ENCODE measurements at places on chromosomes 7 and 10. TPM values are rescaled to one million over a fixed set of nuclear protein-coding genes. Genes with fewer than 3 reads are reported as not detected.

- H3K4me3 ChIP-seq, result no peak overlapping the region
- no peak overlapping the region for H3K27ac ChIP-seq
- no peaks in the 10 kb centered on the region for H3K4me1 ChIP-seq
- no peaks in the 10 kb centered on the region for H3K36me3 ChIP-seq
- no peak for DNase-seq
Observed at GRCh38 chr7:156082048-156083040, 270.1 kb upstream of the SHH start.

- H3K4me3 ChIP-seq, result no peak overlapping the region
- H3K27me3 ChIP-seq, result no peaks in the 10 kb centered on the region
- no peak overlapping the region for H3K27ac ChIP-seq
Observed at GRCh38 chr10:124596962-124597845, 135.6 kb downstream of the LHPP start.

DNA sequence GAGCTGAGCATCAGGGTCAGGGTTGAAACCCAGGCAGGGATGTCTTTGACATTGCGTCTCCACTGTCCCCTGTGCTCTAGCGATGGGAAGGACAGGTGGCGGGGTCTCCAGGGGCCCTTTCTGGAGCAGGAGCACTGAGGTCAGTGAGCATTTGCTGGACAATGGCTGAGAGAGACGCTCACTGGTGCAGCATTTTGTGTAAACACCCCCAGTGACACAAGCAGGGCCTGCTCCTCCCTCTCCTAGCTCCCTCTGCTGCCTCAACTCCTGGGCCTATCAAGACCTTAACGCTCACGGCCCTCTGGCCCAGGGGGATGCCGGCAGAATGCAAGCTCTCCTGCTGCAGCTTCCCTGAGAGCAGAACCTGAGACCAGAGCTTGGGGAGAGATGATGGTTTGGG, 17.4 kb upstream of the INMT start:
- no peak overlapping the region for H3K4me3 ChIP-seq
- no peaks in the 10 kb centered on the region for H3K36me3 ChIP-seq
- no peaks in the 10 kb centered on the region for H3K27me3 ChIP-seq

GRCh38 chr10:112988839-112989406, 38.9 kb downstream of the TCF7L2 start:
- no peak overlapping the region for H3K27ac ChIP-seq
- no peaks in the 10 kb centered on the region for H3K36me3 ChIP-seq
- no peak overlapping the region for H3K4me3 ChIP-seq
- no peaks in the 10 kb centered on the region for H3K27me3 ChIP-seq

DNA sequence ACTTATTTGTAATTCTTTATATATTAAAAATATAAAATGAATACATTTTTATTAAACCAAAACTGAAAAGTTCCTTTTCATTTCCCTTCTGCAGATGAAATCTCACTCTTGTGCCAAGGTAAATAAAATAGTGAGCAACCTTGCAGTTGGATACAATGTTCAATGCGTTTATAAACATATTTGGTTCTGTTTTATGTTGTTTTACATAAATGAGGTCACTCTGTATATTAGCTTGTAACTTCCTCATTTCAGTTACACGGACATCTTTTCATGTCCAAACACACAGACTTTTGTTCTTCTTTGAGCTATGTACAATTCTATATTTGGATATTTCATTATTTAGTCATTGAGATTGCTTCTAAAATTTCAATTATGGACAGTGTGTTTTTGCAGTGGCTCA, 107.7 kb downstream of the BBS9 start:
- no peak overlapping the region for H3K4me3 ChIP-seq
- H3K4me1 ChIP-seq, result no peaks in the 10 kb centered on the region
- DNase-seq, result no peak
- H3K27me3 ChIP-seq, result no peaks in the 10 kb centered on the region
- no peak overlapping the region for H3K27ac ChIP-seq

DNA sequence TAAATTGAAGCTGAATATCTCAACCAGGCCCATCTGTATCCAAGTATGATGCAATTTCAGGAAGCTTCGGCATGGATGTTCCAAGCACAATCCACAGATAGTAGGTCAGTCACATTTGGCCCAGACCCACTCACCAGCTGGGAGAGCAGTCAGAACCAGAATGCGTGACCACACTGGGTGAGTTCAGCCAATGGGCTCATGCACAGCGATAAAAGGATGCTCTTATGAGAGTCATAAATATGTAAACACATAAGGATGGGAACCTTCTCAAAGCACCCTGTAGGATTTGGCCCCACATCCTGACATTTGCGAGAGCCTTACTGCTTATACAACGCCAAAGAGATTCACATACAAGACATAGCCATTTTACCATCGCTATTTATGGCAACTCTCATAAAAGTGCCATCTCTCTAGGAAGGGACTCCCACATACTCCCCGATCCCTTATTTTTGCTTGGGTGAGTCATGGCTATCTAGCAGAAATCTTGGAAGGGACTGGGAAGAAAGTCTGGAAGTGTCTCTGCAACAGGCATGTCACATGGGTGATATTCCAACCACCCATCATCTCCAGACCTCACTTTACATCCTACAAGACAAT, 3.0 kb downstream of the AFAP1L2 start:
- no peaks in the 10 kb centered on the region for H3K36me3 ChIP-seq
- no peaks in the 10 kb centered on the region for H3K4me1 ChIP-seq
- no peak overlapping the region for H3K27ac ChIP-seq
- no peak overlapping the region for H3K4me3 ChIP-seq

DNA sequence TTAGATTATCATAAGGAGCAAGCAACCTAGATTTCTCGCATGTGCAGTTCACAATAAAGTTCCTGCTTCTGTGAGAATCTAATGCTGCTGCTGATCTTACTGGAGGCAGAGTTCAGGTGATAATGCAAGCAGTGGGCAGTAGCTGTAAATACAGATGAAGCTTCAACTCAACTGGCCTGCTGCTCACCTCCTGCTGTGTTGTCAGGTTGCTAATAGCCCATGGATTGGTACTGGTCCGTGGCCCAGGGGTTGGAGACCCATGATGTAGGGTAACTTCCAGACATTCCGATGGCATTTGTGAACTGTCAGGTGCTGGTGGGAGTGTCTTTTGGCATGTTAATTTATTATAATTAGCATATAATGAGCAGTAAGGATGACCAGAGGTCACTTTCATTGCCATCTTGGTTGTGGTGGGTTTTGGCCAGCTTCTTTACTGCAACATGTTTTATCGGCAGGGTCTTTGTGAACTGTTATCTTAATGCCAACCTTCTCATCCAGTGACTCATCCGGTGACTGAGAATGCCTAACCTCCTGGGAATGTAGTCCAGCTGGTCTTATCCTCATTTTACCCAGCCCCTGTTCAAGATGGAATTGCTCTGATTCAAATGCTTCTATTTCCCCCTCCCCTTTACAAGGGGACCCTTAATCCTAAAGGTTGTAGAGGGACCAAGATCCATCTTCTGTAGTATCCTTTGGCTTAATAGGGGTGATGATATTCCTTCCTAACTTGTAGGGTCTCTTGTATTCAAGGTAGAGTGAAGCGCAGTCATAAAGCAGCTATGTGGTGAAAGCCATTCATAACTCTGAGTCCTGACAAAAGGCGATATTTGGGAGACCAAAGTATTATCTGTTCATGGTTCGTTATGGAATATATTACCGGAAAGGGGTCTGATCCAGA, 165.8 kb downstream of the CCSER2 start:
- DNase-seq, result no peak
- peaks cover 5% of the 10 kb centered on the region for H3K4me1 ChIP-seq
- no peaks in the 10 kb centered on the region for H3K36me3 ChIP-seq

HYAL4 gene
- not detected for total RNA-seq

CALML3 gene
- not detected for total RNA-seq

LRRTM3 gene
- 0.93 TPM for total RNA-seq
